ENCODE measurements at places on chromosomes 5 and 9.

DNA sequence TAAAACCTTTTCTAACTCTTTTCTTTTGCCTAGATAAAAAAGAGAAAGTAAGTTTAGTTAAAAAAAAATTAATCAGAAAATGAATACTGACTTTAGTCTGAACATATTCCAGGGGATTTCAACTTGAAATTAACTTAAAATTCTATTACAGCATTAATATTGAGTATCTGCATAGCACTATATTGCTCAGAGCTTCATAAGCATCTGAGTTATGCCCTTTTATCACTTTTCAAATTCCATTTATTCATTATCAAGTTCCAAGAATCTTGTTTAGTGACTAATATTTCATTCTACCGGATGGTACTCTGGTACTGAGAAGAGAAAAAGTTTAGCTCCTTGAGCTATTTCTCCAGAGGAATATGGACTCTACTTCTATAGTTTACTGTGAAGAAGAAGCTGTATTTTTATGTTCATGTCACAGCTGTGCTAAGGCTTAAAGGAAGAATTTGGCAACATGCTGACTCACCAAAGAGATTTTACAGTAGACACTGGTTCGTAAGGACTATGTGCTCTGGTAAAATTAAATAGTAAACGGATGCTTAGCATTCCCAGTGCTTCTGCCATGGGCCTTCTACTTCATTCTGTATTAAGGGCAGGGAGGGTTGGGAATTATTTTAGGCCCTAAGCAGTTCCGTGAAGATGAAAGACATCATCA, 285.2 kb upstream of the SEMA6A start:
- DNase-seq = no peak

DNA sequence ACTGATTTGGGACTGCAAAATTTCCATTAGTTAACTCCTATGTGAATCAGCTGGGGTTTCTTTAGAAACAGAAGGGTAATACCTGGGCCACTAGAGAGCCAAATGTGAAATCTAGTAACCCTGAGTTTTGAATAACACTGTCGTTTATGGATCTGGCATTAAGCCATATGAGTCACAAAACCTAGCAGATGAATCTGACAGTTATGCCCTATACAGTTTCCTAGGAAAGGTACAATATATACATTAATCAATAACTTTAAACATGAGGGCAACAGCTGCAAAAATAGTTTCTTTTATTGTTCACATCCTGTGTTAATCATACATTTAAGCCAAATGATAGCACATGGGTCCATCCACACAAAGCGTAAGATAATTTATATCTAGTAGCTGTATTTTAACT, 56.9 kb downstream of the PAM start:
- no peak for DNase-seq

GRCh38 chr5:167624053-167624452, 667.4 kb upstream of the WWC1 start:
- DNase-seq = no peak

GRCh38 chr9:3874449-3875360, 348.9 kb upstream of the RFX3 start:
- DNase-seq = no peak

DNA sequence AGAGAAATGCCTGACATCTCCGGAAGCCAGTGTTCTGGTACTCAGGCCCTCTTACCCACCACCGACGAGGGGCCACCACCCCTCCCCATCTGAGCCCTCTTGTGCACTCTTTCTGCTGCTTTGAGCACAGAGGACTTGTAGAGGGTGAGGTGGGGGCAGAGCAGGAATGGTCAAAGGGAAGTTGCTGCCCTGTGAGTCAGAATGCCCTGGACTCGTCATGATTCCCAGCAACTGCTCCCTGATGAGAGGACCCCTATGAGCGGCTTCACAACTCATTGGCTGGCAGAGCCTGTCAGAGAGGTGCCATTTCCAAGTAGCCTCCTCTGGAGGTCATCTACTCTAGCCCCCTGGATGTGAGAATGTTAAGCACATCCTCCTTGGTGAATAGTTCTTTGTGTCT, 845 bp downstream of the ECSCR start:
- no peak for DNase-seq

GRCh38 chr9:93677641-93678136, 101.3 kb downstream of the PHF2 start:
- no peak for DNase-seq

GRCh38 chr5:143337946-143338345, 65.5 kb downstream of the NR3C1 start:
- DNase-seq = no peak

GRCh38 chr5:95883185-95884016, 60.9 kb upstream of the GLRX start:
- no peak for DNase-seq

DNA sequence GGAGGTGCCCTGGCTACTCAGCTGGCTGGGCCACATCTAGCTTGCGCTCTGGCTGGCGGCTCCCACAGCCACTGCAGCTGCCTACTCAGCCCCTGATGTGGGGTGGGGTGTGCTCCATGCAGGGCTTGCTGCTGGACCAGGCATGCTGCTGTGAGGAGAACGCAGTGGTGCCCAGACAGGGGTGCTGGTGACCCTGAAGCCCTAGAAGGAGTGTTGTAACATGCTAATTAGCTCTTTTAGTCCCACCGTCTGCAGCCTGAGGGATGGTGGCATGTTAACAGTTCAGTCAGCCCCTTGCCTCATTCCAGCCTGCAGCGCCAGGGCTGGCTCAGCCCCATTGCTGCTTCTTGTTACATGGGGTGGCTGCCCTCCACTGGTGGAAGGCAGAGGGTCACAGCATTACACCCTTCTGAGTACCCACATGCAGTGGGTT, 642.3 kb downstream of the DMRTA1 start:
- DNase-seq = no peak

DNA sequence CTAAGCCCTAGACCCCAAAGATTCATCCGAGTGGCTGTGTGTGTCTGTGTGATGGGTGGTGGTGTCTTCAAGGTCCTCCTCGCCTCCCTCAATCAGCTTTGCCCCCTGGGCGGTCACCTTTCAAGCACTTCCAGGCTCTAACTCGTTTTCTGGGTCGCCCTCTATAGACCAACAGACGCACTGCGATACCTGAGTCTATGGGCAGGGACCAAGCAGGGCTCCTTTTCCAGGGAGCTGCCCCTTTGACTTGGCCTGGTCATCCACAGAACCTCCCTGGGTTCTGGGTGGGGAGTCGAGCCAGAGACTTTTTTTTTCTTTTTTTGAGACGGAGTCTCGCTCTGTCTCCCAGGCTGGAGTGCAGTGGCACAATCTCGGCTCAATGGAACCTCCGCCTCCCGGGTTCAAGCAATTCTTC, 1.1 kb downstream of the SLC27A4 start:
- peak; percentile 80 for DNase-seq

- no peak for DNase-seq
Measured at GRCh38 chr9:134458207-134459108, 132.2 kb downstream of the RXRA start.

DNA sequence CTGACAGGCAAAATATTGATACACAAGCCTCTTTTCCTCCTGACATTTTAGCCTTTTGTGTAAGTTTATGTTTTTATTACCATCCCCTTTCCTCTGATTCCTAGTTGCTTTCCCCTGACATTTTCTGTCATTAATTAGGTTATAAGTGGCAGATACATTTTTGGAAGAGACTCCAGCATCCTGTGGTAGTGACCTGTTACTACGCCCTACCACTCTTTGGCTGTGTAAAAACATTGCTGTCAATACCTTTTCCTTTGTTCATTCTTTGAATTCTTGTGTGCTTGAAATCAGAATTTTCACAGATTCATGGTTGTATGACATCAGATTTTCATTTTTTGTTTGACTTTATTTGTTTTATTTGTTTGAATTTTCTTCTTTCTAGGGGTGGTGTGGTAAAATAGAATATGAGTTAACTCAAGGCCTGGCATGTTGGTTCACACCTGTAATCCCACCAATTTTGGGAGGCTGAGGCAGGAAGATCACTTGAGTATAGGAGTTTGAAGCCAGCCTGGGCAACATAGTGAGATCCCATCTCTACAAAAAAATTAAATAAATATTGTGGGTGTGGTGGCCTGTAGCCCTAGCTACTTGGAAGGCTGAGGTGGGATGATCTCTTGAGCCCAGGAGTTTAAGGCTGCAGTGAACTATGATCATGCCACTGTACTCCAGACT, 43.4 kb downstream of the UBE2R2 start:
- no peak for DNase-seq

DNA sequence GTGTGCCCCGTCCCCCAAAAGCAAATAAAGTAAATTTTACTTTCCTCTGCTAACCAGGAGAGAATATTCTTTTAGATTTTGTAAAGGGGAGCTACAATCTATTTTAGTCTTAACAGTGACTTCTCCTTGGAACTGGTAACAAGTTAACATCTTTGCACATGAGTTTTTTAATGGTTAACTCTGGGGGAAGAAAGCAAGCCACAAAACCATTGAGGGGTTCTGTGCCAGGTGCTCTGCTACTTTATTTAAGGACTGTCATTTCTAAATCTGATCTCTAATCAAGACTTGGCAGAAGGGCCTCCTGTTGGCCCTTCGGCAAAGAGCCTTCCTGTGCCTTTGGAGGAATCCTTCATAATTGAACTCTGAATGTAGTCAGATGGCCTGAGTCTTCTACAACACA, 153.4 kb downstream of the SLC12A2 start:
- DNase-seq = no peak

DNA sequence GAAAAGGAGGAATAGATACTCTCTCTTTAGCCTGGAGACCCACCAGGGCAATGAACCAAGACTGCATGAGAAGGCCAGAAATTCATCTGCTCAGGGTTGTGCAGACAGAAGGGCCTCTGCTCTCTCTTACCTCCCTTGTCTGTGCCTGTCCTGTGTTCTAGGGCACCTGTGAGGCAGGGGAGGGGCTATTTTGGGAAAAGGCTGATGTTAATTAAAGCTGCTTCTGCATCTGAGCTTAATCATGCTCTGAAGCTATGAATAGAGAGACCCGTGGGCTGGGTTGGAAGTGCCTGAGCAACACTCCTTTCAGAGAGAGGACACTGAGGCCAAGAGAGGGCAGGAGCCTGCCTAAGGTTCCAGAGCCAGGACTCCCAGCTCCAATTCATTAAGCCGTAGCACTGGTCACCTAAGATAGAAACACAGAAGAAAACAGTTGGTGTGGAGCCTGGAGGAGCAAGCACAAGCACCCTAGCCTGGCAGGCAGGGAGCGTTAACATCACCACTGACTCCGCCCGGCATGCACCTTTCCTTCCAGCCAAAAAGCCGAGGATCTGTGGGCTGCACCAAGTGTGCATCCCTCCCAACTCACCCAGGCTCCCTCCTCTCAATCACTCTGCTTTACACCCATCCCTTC, 31.4 kb upstream of the STING1 start:
- DNase-seq = no peak

- DNase-seq = no peak
Measured at GRCh38 chr9:17627641-17628040, 48.8 kb downstream of the SH3GL2 start.

DNA sequence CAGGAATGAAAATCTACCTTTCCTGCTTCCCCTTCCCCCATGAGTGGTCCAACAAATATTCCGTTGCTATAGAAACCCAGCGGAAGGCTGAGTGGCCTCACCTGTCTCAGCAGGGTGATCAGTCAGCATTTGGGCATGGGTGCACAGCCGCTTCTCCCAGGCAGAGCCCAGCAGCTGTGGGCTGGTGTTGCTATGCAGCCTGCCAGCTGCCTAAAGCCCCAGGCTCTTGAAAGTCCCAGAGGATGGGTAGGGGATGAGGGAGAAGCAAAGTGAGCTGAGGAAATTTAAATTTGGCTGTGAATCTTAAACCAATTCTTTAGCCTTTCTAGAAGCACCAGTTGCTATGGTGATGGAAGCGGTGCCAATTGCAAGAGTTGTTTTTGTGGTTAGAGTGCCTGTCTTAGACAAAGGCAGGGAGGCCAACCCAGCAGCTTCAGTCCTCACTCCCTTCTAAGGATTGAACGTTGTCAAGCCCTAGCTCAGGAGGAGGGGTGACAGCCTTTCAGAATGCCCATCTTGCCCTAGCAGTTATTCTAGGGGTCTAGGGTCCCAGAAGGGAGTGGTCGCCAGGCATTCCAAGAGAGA, 151.5 kb upstream of the PITX1 start:
- DNase-seq = no peak

DNA sequence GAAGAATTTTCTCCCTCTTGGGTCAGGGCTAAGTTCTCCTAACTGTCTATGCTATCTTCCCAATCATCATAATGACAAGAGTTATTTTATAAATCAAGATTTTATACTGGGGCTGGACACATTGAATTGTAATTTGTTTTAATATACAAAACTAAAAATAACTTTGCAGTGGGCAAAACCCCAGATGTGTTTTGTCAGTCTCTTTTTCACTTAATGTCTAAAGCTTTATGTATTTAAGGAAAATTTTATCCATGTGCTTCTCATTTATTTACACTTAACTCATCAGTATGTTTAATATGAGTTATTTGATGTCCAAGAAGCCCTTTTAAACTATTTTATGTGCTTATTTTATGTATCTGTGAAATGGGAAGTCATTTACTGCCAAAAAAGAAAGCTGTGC, 362.8 kb upstream of the ADAMTSL1 start:
- no peak for DNase-seq

- no peak for DNase-seq
Measured at GRCh38 chr9:117470455-117470854, 55.6 kb upstream of the ASTN2 start.

DNA sequence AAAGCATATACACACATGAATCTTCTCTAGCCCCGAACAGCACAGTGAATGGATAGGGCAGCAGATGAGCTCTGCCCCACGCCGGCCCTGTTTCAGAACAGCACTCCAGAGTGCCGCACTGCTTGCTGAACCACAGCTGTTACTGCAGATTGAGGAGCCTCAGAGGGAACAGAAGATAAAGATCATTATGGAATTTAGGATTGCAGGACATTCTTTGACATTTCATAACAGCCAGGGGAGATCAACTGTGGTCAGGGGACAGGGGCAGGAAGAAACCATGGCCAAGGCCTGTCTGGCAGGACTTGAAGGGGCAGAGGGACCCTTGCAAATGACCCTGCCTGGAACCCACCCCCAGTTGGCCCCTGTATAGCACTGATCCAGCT, 20.6 kb downstream of the IRF1 start:
- no peak for DNase-seq

GRCh38 chr5:7852988-7853387, 2.1 kb upstream of the CFAP90 start:
- DNase-seq = no peak

GRCh38 chr9:111913159-111913558, 16.5 kb downstream of the UGCG start:
- DNase-seq = no peak

DNA sequence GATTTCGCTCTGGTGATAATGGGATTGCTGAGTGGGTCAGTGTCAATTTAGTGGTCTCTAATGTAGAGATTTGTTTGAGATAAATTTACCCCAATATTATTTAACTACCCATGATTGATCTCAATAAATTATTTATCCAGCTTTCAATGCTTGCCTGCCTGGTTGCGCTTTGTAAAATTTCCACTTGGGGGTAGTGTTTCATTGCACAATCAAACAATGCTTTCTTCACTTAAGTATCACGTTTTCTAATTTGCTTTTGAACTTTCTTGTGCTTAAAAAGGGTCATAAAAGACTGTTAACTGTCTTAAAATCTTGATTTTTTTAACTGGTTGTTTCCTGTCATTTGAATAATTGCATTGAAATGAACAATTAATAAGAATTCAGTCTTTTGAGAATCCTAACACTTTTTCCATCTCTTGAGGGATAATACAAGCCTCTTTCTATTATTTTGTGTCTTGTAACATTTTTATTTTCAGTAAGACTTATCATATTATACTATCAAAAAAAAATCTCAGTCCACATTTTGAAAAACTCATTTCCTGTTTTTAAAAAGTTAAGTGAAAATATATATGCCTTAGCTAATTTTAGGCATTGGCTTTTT, 18.7 kb downstream of the HSD17B4 start:
- DNase-seq = no peak

GRCh38 chr5:56986626-56986947, 34.7 kb upstream of the MIER3 start:
- no peak for DNase-seq

All from CD4-positive, alpha-beta T cell (primary cell).